ENCODE measurements at places on chromosomes 4 and X.

GRCh38 chrX:23637187-23637586, 30.1 kb upstream of the PRDX4 start:
- no peak for DNase-seq

- DNase-seq: no peak
Observed at GRCh38 chr4:84977396-84977795, 10.9 kb upstream of the WDFY3 start.

GRCh38 chrX:76253432-76253831, 80.6 kb downstream of the PBDC1 start:
- peak; percentile 2 for DNase-seq

DNA sequence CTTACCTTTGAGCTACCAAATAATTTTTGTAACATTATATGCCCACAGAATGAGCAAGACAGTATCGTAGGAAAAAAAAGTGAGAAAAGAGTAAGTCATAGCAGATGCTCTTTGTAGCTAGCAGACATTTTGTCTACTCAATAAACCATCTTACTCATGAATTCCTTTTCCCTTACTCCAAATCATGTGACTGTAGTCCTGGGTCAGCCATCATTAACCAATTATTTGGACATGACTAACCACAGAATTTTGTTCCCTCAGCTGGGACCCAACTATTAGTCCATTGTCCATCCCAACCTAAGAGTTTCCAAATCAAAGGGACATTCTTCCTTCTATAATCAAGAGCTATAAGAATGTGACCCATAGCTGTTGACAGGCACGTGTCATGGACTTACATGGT, 11.4 kb downstream of the UBE2D3 start:
- no peak for DNase-seq

DNA sequence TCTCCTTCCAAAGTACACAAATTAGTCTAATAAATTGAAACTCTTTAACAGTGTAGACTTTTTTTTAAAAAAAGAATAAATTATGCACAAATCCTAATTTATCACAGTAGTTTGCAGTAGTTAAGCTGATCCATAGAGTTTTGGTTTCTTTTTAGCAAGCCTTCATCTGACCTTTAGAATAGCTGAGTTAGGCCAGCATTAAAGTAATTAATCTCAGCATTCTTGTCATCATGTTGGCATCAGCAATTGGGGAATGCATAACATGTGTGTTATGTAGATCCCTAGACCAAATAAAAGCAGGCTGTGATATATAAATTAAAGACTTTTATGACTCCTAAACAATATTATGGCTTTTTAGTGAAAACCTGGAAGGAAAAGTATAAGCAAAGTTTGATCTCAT, 426.5 kb upstream of the PABPC4L start:
- no peak for DNase-seq

DNA sequence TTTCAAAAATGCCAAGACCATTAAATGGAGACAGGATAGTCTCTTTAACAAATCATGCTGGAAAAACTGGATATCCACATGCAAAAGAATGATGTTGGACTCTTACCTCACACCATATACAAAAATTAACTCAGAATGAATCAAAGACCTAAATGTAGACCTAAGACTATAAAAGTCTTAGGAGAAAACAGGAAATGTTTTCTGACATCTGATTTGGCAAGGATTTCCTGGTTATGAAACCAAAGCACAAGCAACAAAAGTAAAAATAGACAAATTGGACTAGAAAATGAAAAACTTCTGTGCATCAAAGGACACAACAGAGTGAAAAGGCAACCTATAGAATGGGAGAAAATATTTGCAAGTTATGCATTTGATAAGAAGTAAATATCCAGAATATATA, 37.6 kb downstream of the ARFIP1 start:
- no peak for DNase-seq

- DNase-seq: peak; percentile 73
Observed at GRCh38 chr4:186724864-186725468, 1.3 kb upstream of the FAT1 start.

DNA sequence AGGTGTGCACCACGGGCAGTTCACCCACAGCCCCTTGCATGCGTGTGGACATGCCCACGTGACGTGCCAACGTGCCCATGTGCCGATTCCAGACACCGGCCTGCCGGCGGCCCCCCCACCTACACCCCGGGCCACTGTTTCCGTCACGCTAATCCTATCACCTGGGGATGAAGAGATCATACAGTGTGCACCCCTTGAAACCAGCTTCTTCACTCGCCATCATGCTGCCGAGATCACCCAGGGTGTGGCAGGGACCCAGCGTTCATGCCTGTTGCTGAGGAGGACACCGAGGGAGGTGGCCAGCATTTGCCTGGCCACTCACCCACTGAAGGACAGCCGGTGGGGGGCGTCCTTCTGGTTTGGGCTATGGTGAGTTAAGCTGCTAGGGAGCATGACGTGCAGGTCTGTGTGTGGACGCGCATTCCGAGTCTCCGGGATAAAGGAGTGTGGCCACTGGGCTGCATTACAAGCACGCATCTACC, 14.1 kb downstream of the CTBP1 start:
- DNase-seq: no peak

- DNase-seq: no peak
Observed at GRCh38 chr4:88318751-88319350, 34.5 kb upstream of the PPM1K start.

DNA sequence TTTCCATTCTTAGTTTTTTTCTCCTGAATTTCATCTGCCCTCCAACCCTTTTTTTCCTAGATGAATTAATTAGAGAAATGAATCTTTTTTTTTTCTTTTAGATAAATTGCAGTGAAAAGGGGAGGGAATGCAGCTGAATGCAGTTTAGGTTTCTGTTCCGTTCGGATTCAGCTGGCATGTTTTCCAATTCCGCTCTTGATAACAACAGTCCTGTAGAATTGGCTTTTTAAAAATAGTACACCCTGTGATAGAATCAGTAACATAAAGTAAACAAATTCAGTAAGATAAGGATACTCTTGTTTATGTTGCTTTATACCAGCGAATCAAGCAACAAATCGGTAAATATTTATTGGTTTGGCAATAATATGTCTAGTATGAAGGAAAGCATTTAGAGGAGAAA, 103.5 kb downstream of the UNC5C start:
- DNase-seq: no peak

- no peak for DNase-seq
Observed at GRCh38 chr4:7887436-7887835, 52.2 kb downstream of the AFAP1 start.

DNA sequence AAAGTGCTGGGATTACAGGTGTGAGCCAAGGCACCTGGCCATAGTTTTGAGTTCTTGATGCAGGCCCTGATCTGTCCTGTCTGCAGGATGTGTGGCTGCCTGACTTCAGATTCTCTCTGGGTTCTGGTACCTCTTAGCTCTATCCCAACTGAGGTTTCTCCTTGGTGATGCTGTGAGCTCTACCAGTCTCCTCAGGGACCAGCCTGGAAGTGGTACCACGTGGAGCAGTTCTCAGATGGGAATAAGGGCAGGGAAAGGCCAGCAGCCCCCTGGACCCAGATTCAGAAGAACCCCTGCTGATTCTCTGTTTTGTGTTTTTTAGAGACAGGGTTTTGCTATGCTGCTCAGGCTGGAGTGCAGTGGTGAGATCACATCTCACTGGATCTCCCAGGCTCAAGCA, 85.0 kb upstream of the HELT start:
- no peak for DNase-seq

GRCh38 chr4:181108237-181108636, 1135.0 kb upstream of the TENM3 start:
- no peak for DNase-seq

DNA sequence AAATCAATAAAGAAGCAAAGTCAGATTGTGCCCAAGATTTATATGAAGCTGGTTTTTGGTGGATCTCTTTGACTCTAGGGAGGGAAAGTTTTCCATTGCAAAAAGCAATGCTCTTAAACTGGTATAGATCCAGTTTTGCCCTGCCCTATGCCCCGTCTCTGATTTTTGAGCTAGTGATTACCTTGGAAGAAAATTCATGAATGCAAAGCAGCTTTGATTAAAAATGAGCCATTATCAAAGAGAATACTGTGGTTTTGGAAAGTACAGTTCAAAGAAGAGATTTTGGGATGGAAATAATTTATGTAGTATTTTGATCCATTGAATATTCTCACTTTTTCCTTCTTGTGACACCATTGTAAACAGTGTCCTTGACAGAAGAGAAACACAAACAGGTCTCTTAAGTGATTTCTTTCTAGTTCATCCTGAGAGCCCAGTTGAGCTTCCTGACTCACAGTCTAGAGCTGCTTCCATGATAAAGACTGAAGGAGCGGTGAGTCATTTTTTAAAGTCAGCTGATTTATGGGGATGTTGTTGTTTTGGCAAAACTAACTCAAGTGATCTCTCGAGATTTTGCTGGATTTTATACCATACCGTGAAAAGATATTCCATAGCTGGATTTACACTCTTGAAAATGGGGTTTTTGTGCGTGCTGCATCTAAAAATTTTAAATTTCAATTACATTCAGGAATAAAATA, 76.7 kb downstream of the AFF1 start:
- no peak for DNase-seq

GRCh38 chrX:47063179-47063578, 15.1 kb upstream of the RGN start:
- no peak for DNase-seq

GRCh38 chr4:94339779-94340178, 2.9 kb downstream of the HPGDS start:
- no peak for DNase-seq

GRCh38 chrX:149495573-149496071, 9.5 kb downstream of the IDS start:
- no peak for DNase-seq

- peak; percentile 15 for DNase-seq
Observed at GRCh38 chr4:109801895-109802319, at the start of gene CFI. Gene CFI, minus strand, starts transcription at chr4:109801999. Its CDS starts 28 bp downstream, at chr4:109801971.

DNA sequence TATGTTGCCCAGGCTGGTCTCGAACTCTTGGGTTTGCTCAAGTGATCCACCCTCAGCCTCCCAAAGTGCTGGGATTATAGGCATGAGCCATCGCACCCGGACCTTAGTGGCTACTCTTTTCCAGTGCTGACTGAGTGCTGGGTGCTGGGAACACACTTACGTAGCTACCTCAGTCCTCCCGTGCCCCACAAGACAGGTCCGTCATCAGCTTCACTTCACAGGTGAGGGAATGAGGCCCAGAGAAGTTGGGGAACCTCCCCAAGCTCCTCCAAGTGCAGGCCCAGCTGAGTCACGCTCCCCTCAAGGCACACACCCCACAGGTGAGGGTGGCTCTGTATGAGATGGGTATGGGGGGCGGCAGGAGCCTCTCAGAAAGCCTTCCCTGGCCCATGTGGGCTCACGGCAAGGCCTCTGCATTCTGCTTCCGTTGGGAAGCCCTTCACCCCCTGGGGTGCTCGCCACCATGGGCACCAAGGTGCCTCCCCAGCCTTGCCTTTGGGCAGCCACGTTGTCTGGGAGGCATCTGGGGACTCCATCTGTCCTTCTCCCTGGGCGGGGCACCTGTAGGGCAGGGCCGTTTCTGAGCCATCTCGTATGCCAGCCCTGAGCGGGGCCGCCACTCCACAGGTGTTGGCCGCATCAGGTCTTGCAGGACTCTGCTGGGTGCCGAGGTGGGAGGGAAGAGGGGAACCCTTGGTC, 28.4 kb downstream of the NSG1 start:
- DNase-seq: no peak

DNA sequence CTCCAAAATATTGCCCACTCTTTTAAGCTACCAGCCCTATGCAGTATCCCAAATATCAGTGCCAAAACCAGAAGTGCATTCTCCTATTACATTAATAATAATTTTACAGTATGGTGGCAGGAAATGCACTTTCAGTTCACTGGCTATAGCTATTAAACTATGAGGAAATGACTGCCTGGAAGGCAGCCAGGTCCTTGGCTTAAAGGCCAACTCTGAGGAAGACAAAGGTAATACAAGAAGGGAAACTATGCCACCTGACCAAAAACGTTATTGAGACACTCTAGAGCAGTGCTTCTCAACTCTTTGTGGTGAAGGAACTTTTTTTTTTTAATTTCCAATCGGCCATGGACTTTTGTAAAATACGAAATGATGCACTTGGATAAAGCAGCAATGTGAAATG, 133.6 kb upstream of the VAMP7 start:
- no peak for DNase-seq
